ENCODE measurements at places on chromosomes 2 and 18.

DNA sequence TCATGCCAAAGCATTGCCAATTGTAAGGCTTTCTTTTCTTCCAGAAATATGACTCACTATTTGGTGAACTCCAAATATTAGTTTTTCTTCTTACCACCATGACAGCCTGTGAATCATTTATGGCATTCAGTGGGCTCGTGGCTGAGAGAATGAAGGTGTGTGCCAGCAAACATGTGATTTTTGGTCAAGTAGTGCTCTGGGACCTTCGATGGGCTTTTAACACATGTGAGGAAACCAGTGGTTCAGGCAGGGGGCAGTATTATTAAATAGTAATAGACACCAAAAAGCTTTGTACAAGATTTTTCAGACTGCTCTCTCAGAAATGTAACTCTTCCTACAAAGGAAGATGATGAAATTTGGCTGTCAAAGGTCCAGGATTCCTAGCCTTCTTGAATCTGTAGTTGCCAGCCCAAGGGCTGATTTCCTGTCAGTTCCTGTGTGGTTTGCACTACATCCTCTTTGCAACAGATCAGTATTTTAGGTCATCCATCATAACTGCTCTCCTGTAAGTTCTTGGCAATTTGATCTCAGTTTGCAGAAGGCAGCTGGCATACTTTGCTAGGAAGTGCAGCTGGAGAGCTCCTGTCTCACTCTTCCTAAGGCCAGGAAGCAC lies 64.3 kb downstream of the BABAM2 start:
- DNase-seq: no peak

DNA sequence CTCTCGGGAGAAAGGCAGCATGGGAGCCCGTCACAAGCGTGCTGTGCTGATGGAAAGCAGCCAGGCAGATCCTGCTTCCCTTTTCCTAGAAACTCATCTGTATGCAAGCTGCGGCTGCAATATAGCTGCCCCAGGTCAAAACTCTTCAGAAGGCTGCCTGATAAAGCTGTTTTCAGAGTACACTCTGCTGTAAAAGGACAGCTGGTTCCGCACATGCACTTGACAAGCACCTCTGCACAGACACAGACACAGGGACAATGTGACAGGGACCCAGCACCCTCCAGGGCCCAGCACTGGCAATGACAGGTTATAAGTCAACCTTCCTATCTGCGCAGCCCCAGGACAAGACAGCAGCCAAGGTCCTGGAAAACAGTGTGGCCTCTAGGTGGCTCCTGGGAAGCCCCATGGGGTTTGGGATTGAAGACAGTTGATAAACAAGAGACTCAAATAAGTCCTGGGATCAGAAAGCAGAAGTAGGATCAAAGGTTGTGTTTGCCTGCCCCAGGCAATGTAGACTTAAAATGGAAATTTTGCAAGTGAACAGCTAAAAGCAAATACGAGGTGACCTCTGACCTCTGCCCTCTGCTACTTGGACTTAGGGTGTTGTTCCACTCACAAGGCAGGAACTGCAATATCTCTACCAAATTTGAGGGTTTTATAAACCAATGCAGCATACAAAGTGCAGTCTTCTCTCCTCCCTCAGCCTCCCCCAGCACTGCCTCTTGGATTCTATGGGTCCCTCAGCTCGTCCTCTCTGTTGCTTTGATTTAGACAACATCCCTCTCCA lies 16.9 kb downstream of the SLC66A2 start:
- DNase-seq: peak; percentile 62

DNA sequence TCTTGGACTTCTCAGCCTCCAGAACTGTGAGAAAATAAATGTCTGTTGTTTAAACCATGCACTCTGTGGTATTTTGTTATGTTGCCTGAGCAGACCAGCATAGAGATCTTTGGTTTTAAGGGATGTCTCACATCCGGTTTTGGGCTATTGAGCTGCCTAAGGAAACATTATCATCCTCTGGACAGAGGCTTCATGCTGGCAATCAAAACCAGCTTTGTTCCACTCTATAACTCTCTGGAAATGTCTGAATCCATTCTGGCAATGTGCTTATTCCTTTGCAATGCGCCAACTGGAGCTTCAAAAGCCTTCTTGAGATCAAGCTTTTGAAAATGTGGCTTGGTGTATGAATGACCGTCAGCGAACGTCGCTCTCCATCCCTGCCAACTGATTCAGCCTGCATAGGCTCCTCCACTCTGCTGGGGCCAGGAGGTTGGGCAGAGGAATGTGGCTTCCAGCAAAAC lies 183.6 kb upstream of the MGAT5 start:
- DNase-seq: no peak

GRCh38 chr18:3401669-3402620 lies 48.0 kb upstream of the TGIF1 start:
- DNase-seq: no peak

GRCh38 chr2:28610583-28611201 lies 114.8 kb downstream of the PLB1 start:
- no peak for DNase-seq

- DNase-seq: no peak
Observed at GRCh38 chr2:68764041-68764805, 29.6 kb downstream of the ARHGAP25 start.

DNA sequence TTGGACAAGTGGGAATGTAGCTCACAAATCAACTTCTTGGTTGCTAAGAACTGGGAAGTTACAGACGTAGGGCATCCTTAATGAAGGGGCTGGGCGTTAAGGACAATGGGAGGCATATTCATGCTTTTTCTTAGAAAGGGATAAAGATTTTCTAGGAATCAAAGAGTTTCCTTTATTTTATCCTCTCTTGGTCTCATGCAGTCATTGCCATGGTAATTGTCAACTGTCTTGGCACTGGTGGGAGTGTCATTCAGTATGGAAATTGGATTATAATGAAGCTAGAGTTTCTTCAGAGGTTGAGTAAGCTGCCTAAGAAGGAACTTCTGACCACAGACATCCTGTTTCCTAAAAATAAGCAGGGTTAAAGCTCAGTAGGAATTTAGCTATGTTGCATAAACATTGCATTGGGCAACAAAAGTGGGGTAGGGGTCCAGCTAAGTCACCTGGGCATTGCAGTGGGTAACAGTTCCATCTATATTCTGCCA lies 114.0 kb downstream of the LYPD6B start:
- DNase-seq: no peak

DNA sequence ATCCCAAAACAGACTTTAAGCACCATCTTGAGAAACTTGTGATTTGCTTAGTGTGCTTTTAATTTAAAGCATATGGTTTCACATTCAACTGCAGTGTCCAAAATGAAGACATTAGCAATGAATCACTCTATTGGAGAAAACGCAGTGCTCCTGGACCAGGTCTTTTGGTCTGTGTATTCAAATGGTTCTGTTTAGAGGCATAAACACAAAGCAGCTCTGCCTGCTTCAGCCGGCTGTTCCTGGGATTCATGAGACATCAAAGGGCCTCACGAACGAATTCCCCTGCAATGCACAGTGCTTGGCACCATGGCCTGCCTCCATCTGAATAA lies 117.1 kb upstream of the SP5 start:
- no peak for DNase-seq

- no peak for DNase-seq
Observed at GRCh38 chr2:236309669-236310029, 45.4 kb upstream of the ASB18 start.

DNA sequence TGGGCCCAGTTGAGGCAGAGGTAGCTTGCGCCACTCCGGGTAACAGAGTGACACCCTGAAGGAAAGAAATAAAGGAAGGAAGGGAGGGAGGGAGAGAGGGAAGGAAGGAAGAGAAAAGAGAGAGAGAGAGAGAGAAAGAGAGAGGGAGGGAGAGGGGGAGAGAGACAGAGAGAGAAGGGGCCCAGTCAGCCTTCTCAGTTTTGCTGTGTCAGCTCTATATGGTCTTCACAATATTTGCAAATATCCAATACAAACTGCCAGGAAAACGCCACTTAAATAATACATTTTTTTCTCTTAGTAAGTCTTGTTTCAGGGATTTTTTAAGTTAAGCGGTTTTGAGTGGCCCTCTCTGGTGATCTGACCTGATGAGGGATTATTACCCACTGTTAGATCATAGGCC lies 5.6 kb upstream of the CHMP1B start:
- DNase-seq: no peak

- peak; percentile 61 for DNase-seq
Observed at GRCh38 chr18:57447154-57447621, 12.0 kb downstream of the ONECUT2 start.

GRCh38 chr2:83725735-83726134 lies 733.3 kb downstream of the SUCLG1 start:
- no peak for DNase-seq

DNA sequence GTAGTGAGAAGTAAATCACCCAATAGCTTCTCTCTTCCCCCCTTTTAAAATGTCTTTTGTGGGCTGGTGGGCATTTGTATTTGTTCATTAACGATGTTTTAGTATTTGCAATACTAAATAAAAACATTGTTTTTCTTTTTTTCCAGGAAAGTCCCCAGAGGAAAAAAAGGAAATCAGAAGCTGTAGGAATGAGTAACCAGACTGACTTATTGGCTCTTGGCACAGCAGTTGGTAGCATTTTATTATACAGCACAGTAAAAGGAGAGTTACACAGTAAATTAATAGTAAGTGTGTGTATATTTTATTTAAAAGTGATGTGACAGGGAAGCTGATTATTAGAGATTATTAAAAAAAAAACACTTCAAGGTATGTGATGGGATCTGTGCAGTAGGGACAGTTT lies 7.4 kb downstream of the WDR43 start:
- no peak for DNase-seq

DNA sequence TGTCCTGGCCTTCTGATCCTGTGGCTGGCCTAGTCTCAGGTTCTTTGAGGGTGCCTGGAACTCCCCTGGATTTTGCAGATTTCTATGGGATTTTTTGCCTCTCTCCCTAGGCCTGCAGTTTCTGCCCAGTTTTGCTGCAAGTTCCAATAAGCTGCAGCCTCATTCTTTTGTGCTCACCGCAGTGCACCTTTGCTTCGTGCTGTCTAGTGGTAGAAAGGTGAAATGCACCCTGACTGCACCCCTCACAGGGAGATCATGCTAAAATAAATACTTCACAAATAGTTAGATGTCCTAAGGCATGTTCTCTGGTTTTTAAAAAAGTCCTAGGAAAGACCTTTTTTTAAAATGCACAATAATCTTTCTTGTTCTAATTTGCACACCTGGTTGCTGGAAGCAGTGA lies 72.5 kb downstream of the GNAL start:
- DNase-seq: no peak

GRCh38 chr2:199460101-199460671 lies 2.4 kb upstream of the SATB2 start:
- DNase-seq: no peak

GRCh38 chr2:44931198-44931780 lies 10.2 kb upstream of the SIX3 start:
- DNase-seq: no peak

DNA sequence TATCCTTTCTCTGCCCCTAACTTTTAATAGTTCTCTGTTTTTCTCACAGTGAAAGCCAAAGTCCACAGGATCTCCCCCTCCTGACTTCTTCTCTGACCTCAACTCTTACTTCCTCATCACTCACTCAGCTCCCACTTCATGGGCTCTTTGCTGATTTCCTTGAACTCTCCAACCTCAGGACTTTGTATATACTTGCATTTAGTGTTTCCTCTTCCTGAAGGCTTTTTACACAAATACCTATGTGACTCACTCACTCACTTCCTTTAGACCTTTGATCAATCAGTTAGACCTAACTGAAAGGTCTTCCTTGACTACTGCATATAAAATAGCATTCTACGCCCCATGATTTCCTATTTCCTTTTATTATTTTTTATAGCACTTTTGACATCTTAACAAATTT lies 233.1 kb upstream of the MEX3C start:
- no peak for DNase-seq

DNA sequence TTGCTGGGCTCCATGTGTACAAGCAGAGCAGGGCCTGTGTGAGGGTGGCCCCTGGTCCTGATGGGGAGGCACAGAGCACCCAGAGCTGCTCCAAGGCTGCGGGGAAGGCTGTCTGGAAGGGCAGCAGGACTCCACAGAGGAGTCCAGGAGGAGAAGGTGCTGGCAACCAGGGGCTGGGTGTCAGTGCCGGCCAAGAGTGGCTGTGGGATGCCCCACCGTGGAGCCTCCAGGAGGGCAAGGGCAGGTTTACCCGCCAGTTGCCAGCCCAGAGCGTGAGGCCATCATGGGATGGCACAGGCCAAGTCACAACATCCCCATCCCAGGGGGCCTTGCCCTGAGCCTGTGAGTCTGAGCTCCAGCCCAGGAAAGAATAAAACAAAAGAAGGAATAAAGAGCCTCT lies 241.8 kb downstream of the NAPG start:
- DNase-seq: no peak

DNA sequence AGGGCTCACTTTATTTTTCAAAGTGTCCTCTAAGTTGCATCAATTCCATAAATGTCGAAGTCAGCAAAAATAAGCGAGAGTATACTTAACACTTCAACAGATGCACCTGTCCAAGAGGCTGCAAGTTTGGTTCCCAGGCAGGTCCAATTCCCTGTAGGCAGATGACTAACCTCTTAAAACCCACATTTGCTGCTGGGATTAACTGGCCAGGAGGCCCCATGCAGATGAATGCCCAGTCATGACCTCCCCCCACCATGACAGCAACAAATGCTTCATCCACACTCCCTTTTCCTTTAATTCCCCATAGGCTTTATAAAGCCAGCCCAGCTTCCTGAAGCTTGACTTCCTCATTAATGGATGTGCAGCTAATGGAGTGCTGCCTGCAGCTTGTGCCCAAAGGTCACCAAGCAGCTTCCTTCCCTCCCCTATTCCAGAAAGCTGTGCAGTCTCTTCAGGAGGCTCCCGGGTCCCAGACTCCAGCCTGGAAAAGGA lies 35.7 kb downstream of the REEP1 start:
- no peak for DNase-seq

DNA sequence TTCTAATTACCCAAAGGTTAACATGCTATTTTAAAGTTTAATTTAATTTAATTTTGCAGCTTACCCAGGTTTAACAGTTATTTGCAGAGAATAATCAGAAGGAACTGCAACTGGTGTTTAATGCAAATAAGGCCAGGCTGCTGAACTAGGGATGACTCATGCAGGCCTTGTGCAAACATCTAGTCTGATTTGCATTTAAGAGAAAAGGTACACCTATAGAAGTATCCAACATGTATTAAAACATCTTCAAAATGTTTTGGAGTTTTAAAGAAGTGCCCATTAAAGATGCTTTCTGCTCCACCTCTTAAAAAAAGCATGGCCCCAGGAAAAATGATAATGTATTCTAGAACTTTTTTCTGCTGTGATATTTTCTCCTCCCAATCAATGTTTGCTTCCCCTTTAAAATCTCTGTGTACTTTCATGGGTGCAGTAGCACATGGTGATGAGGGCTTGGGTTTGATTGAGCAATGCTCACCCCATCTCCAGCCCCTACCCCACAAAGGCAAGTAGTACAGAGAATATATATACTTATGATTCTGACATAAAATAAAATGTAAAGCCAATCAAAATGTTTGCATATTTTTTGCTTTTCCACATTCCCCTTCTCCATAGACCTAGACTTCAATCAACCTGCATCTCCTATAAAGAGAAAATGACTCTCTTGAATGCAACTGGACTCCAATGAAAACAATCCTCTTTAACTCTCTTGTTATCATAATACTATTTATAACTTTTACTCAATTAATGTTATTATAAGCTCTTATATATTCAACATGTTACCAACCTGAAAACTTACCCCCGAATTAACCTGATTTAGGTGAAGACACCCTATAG lies 54.1 kb downstream of the ATP8B1 start:
- no peak for DNase-seq

GRCh38 chr2:100548771-100549170 lies 14.0 kb upstream of the PDCL3 start:
- no peak for DNase-seq
